Left renal pelvis (tissue), 4 donors: ENCODE measurements at places on chromosomes 12 and 14. TPM values are rescaled to one million over a fixed set of nuclear protein-coding genes. Genes with fewer than 3 reads are reported as not detected.

DNA sequence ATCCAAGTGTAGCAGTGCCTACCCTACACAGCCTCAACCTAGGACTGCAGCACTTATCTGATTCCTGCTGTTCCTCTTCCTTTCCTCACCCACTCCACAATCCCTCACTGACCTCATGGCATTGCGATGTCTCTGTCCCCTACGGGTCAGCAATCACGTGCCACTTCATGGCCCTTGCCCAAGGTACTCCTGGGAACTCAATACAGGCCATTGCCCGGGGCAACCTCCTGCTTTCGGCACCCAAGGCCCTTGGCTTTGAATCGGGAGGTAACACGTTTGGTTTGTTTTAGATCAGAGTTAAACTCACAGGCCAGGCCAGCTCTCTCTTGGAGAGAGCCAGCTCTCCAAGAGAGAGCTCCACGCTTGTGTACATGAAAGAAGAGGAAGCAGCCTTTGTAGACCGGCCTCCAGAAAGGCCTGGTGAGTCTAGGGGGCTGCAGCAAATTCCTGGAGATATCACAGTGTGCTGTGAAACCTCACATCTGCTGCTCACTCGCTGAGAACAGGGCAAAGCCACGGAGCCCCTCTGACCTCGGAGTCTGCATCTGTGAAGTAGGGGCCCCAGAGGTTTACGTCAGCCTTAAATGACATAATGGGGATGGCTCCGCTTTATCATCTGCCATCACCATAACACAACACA is 12.2 kb downstream of the CLMN start:
- no peak for DNase-seq

DNA sequence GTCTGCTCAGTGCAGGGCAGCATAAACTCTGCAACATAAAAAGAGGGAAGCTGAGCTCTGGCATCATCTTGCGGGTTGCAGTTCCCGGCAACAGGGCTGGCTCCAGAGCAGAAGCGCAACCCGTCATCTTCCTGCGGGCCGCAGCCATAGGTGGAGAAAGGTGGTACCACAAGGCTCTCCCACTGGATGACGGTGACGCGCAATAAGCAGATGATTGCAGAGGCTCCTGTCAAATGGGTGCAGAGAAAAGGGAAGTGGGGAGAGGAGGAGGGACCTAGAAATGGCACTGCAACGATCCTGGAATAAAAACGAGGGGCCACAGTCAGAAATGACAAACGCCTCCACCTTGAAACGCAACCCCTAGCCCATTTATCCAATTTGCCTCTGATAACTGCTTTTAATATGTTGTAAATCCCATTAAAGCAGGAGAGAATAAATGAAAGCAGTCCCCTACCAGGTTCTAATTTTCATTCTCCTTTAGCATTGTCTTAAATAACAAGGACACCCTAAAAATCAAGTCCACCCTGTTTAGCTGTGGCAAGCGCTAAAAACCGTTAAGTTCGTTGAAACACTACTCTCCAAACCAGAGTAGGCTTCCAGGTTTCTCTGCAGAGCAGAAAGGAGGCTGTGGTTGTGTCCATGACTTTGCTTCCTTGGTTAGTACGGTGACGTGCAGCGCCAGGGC is 30.9 kb upstream of the TUBA1C start:
- DNase-seq: no peak

The OVCH1 gene
- polyA plus RNA-seq: 0.79 TPM

The HAL gene
- polyA plus RNA-seq: 0.43 TPM

GRCh38 chr12:6891646-6892001 is 13.0 kb upstream of the LRRC23 start:
- DNase-seq: no peak

GRCh38 chr12:2642176-2642892 is 152.4 kb upstream of the FKBP4 start:
- no peak for DNase-seq

DNA sequence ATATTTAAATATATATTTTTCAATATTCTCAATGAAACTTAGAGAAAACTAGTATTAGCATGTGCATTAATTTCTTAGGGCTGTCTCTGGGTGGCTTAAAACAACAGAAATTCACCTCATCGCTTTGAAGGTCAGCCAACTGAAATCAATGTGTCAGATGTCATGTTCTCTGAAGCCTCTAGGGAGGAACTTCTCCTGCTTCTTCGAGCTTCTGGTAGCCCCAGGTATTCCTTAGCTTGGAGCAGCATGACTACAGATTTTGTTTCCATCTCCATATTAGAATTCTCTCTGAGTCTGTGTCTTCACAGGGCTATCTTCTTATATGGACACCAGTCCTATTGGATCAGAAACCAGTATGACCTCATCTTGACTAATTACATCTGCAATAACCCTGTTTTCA is 221.5 kb downstream of the PDZRN4 start:
- no peak for DNase-seq

DNA sequence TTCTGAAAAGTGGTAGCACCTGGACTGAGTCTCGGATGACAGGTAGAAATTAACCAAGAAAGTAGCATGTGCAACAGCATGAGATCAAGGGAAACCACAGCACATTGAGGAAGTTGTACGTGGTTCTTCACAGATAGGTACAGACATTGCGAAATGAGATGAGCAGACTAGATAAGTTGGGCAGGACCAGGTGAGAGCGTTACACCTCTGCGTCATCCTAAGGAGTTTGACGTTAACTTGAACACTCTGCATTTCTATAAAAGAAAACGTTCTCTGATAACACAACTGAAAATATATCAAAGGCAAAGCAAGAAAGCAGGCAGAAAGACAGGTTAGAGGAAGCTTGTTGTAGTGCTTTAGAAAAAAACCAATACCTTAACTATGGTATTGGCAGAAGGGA is 98.5 kb upstream of the RASSF8 start:
- no peak for DNase-seq

DNA sequence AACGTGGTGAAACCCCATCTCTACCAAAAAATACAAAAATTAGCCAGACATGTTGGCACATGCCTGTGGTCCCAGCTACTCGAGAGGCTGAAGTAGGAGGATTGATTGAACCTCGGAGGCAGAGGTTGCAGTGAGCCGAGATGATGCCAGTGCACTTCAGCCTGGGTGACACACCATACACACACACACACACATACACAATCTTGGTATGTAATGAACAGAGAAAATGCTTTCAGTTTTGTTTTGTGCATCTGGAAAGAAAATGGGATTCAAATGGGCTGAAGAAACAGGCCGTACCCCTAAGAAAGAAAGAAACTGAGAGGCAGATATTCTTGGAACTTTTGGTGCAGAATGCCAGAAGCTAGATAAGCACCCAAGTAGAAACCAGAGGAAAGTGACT is 107.2 kb downstream of the PDE3A start:
- DNase-seq: no peak

GRCh38 chr12:90323217-90323616 is 614.6 kb upstream of the ATP2B1 start:
- DNase-seq: no peak

- DNase-seq: no peak
These were observed 768.5 kb downstream of the DIO2 start for GRCh38 chr14:79442786-79443185.

DNA sequence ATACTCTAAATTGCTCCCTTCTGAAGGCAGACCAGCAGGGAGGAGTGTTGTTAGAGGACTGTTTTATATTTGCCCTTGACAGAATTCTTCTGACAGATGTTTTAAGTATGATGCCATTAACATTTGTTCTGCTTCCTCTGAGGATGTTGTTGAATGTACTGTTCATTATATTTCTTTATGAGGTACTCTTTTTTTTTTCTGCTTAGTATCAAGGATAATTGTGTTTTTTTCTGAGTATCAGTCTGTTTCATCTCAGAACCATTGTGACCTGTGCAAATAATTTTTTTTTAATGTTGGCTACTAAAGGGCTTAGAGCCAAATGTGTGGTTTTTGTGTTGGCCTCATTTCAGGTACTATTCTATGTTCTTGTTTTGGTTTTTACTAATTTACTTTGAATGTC is 10.6 kb downstream of the METAP2 start:
- no peak for DNase-seq

- no peak for DNase-seq
These were observed 219.5 kb upstream of the TMEM132C start for GRCh38 chr12:128047266-128048060.

GRCh38 chr14:70332015-70332414 is 27.5 kb downstream of the COX16 start:
- no peak for DNase-seq

The ATP6V1D gene
- 94.4 TPM for polyA plus RNA-seq

DNA sequence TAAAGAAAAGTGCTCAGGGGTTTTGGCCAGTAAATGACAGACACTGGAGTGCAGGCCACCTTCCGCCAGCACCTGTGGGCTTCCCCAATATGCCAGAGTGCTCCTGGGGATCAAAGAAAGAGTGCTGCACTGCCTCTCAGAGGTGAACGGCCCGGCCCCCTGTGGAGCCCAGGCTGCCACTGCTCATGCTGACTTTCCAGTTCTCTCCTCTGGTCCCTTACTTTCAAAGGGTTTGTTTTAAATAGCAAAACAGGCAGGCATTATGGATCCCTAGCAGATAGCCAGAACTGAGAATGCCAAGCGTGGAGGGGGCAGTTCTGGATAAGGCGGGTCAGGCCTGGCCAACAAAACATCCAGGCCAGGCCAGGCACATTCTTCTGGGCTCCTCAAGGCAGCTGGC is 59.6 kb downstream of the MDM2 start:
- DNase-seq: no peak

The RPL10L gene
- polyA plus RNA-seq: not detected

The DLST gene
- polyA plus RNA-seq: 120 TPM

The TMEM120B gene
- 10.6 TPM for polyA plus RNA-seq

- no peak for DNase-seq
These were observed 171.2 kb downstream of the CALM1 start for GRCh38 chr14:90567991-90568390.

- DNase-seq: no peak
These were observed 334.8 kb upstream of the RGS6 start for GRCh38 chr14:71597287-71597920.

DNA sequence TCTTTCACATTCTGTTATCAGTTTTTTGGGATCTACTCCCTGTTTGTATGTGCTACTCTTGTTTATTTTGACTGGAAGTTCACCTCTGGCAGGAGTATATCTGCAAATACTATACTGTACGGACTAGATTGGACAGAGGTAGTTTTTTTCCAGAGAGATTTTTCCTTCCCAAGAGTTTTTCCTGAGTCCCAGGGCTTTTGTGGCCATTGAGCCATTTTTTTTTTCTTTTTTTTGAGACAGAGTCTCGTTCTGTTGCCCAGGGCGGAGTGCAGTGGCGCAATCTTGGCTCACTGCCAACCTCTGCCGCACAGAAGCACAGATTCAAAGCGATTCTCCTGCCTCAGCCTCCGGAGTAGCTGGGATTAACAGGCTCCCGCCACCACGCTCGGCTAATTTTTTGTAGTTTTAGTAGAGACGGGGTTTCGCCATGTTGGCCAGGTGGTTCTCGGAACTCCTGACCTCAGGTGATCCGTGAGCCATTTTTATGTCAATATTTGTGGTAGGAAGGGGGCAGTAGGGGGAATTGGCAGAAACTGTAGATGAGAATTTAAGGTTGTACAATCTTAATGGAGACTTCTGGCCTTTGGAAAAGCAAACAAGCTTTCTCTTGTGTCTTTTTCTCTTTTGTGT is 19.4 kb downstream of the KTN1 start:
- DNase-seq: no peak

The CLEC6A gene
- not detected for polyA plus RNA-seq

- DNase-seq: no peak
These were observed 60.2 kb downstream of the RFX4 start for GRCh38 chr12:106643000-106643399.

GRCh38 chr14:57869617-57870016 is 3.7 kb upstream of the SLC35F4 start:
- no peak for DNase-seq

DNA sequence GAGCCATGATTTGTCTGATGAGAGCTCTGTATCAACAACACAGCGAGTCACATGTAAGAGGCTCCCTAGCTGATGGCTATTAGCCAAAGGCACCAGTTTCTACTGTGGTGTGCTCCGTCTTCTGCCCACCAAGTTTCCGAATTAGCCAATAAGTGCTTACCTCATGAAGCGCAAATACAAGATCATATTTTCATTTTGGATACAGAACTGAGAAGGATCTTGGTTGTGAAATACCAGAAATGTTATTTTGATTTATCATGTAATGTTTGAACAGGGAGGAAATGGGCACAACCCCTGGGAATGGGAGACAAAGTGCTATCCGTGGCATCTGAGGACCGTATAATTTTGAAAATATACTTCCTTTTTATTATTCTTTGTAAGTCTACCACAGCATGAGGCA is 234.3 kb downstream of the DACT1 start:
- DNase-seq: no peak

DNA sequence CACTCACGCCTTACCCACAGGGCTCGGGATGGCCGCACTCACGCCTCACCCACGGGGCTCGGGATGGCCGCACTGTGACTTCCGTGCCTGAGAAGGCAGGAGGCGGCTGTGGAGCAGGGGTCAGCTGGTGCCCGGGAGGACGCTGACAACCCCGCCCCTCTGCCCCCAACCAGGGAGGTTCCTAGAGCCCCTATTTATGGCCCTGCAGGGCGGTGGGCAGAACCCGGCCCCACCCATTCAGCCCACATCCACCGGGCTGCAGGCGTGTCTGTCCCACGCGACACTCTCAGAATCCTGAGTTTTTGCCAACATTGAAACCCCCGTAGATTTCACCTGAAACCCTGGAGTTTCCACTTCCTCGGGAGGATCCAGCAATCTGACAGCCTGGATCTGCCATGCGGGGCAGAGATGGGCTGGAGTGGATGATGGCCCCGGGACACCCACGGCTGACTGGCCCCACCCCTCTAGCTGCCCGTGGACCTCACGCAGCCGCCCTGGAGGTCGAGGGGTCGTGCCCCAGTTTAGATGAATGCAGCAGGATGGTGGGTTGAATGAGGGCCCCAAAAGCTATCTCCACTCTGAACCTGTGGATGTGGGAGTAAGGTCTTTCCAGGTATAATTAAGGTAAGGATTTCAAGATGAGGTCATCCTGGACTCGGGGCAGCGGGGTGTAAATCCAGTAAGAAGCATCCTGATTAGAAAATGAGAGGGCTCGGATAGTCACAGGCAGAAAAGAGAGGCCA is 20.4 kb downstream of the GALNT9 start:
- DNase-seq: no peak

DNA sequence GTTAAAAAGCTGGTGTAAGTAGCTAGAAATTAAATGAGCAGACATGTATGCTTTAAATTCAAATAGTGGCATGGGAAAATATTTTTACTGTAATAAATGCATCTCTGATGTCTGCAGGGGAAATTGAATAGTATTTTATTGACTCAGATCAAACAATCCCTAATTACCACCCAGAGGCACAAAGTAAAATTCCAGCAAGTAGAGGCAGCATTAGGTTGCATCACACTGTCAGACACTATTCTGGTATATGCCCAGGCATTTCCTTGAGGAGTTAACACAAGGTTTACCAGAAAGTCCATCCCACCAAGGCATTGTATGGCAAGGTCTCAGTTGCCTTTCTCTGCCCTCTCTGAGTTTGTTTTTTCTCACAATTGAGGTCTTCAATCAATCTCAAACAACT is 201.6 kb upstream of the KITLG start:
- no peak for DNase-seq
